T-helper 1 cell (primary cell): ENCODE measurements at places on chromosomes 3 and 15.

GRCh38 chr3:186540221-186540834 is 3.9 kb downstream of the CRYGS start:
- peak; percentile 81 for DNase-seq

- DNase-seq: no peak
Observed at GRCh38 chr15:31031471-31032067, 40.1 kb upstream of the MTMR10 start.

- DNase-seq: no peak
Observed at GRCh38 chr15:94237903-94238302, 6.5 kb downstream of the MCTP2 start.

GRCh38 chr15:37016231-37016630 is 84.1 kb downstream of the MEIS2 start:
- no peak for DNase-seq

GRCh38 chr3:72116226-72116625 is 331.3 kb upstream of the PROK2 start:
- DNase-seq: no peak

- DNase-seq: no peak
Observed at GRCh38 chr15:39130556-39131379, 450.1 kb upstream of the THBS1 start.

DNA sequence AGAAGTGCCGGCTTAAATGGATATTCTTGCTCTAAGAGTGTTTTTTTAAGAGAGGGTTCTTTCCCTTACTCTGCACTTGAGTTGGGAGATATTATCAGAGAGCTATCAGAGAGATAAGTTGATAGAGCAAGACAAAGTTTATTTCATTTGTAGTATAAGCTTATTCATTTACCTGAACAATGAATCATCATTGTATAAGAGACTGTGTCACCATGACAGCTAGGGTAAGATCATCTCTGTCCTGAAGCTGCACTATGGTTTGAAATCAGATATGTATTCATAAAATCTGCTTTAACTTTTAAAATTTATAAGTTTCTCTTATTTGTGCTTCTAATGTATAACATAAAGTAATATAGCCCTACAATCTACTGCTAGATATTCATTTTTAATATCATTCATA is 128.1 kb upstream of the ARL6 start:
- no peak for DNase-seq

DNA sequence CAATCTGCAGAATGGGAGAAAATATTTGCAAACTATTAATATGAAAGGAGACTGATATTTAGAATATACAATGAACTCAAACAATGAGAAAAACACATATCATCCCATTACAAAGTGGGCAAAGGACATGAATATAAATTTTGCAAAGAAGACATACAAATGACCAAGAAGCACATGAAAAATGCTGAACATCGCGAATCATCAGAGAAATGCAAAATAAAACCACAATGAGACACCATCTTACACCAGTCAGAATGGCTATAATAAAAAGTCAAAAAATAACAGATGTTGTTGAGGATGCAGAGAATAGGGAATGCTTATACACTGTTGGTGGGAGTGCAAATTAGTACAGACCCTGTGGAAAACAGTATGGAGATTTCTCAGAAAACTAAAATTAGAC is 83.6 kb downstream of the RAP2B start:
- no peak for DNase-seq

DNA sequence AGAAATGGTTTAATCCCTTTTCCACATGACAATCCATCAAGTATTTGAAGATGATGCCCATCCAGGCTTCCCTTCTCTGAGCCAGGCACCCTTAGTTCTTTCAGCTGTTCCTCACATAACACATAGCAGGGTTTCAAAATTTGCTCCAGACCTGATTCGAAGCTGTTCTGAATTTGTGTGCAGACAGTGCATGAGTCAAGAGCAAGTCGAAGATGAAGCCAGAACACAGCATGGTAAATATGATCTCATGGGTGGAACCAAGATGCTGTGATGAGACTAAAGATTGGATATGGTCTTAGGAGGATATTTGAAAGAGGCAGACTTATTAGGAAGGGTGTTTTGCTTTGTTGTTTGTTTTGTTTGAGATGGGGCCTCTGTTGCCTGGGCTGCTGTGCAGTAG is 32.6 kb upstream of the PDE8A start:
- no peak for DNase-seq

DNA sequence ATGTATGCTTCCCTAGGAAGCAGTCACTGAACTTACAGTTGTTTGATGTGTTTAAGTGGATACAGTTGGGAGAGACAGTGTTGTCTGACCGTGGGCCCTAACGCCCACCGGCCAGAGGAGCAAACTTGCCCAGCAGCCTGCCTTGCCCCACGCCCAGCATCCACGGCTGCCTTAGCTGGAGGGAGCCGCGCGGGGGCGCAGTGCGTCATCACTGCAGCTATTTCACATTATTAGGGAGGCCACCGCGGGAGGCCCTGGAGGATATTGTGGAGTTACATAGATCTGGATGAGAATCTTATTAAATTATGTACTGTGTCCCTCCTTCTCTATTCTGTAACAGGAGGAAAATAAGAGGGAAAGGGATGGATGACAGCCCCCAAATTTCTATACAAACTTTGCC is 267.2 kb downstream of the GABRG3 start:
- DNase-seq: no peak

GRCh38 chr3:178439504-178439903 is 96.7 kb upstream of the KCNMB2 start:
- DNase-seq: no peak

DNA sequence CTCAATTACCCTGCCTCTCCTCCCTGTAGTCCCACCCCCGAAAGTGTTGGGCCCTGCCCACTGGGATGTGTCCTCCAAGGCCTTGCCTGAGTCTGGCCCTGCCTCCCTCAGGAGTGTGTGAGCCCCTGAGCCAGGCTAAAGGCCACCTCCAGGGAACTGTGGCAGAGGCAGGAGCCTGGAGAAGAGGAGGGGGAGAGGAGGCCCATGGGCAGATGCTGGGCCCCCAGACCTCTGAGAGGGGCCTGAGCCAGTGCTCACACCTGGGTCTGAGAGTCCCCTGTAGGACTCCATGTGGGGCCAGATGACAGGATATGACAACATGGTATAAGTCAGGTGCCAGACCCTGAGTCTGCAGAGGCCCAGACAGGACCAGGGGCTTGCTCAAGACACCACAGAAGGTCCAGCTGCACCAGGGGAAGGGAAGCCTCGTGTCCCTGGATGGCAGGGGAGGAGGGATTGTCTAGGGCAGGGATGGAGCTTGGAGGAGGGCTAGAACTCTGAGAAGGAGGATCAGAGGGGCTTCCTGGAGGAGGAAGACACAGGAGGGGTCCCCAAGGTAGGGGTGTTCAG is 217.9 kb downstream of the TBC1D2B start:
- DNase-seq: no peak

DNA sequence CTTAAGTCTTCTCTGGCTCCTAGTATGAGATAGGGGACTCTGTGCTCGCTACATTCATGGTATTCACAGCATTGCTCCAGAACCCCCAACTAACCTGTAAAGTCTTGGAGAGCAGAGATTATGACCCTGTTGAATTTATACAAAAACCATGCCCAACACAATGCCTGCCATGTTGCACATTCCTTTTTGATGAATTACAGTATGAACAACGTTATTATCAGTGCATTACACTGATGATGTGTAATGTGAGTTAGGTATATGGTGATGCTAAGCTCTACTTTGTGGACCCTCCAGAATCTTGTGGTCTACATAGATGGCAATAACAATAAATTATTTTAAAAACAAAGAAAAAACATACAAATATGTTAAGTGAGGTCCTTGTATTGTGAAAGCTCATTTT is 64.3 kb downstream of the EOMES start:
- no peak for DNase-seq

GRCh38 chr3:190368881-190369280 is 19.1 kb upstream of the CLDN16 start:
- no peak for DNase-seq

DNA sequence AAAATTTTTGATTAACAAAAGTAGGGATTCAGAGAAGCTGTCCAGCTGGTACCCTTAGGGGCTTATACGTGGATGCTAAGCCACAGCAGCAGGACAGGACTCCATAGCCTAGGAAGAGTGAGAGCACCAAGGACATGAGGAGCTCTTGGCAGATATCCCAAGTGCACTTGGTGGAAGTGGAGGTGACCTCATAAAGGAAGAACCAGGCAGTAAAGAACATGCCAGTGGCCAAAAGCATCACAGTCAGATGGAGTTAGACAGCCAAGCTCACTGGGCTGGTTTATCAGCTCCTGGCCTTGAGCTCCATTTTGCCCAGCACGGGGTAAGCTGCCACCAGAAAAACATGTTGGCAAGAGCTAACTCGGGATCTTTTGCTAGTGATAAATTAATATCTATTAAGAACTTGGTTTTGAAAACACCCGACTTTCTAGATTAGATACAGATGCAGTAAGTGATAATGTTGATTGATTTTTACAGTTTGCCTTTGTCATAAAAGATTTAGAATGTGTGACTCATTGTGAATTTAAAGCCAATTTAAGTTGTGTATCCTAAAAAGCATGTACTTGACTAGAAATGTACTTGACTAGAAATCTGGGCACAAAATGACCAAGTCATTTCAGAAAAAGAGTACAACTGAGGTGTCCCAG is 108.0 kb downstream of the CMSS1 start:
- no peak for DNase-seq

DNA sequence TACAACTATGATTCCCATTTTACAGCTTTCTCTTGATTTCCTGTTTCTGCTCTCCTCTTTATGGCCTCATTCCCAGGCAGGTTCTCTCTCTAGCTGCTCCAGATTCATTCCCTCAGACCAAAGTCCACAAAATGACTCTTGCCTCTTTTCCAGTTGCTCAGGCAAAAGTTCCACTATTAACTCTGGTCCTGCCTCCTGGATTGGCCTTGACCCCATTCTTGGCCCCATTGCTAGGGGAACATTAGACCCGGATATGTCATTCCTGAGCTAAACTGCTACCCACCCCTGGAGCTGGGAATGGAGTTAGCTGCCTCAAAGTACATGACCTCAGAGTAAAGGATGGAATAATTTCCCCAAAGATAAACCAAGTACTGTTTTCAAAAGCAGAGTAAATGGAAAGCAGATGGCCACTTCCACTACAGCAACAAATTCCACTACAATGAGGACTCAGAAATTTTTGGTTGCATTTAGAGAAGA is 73.0 kb upstream of the GAP43 start:
- DNase-seq: no peak

GRCh38 chr3:196326936-196327335 is 8.9 kb upstream of the DYNLT2B start:
- no peak for DNase-seq

- DNase-seq: no peak
Observed at GRCh38 chr15:64851503-64851840, 9.8 kb downstream of the PLEKHO2 start.

DNA sequence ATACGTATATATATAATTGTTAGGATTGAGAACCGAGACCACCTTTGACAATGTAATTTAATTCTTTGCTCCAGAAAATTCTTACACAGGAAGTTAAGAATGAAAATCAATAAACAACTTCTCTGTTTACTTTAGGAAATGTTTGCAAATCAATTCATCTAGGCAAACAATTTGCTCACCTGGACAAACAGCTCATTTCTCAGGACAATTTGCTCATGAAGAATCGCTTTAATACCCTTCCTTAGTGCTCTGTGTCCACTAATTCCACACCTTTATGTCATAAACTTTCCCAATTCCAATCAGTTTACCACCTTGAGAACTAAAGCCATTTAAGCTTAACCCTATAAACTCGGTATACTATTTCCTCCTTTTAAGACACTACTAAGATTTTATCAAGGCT is 292.2 kb downstream of the BCHE start:
- DNase-seq: no peak

- no peak for DNase-seq
Observed at GRCh38 chr15:57591237-57591821, 375 bp upstream of the MYZAP start.

DNA sequence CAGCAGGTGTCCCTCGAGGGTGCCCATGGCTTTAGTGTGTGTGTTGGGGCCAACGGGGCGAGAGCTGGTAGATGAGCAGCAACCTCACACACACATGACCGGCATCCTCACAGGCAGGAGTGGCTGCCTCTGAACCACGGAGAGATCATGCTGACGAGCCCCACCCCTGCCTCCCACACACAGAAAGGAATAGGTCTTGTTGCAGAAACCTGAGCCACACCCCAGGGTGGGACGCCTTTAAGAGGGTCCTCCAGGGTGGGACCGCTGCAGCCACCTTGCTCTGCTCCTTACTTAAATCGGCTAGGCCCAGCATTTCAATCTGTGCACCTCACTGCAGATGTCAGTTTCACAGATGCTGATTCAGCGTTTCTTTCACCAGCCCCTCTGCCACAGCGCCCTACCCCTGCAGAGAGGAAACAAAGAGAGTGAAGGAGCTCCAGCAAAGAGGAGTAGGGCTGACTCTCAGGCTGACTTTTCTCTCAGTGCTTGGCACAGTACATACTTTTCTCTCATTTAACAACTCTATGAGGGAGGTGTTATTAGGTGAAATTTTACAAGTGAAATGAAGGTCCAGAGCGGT is 61.2 kb upstream of the EPHB3 start:
- DNase-seq: no peak

DNA sequence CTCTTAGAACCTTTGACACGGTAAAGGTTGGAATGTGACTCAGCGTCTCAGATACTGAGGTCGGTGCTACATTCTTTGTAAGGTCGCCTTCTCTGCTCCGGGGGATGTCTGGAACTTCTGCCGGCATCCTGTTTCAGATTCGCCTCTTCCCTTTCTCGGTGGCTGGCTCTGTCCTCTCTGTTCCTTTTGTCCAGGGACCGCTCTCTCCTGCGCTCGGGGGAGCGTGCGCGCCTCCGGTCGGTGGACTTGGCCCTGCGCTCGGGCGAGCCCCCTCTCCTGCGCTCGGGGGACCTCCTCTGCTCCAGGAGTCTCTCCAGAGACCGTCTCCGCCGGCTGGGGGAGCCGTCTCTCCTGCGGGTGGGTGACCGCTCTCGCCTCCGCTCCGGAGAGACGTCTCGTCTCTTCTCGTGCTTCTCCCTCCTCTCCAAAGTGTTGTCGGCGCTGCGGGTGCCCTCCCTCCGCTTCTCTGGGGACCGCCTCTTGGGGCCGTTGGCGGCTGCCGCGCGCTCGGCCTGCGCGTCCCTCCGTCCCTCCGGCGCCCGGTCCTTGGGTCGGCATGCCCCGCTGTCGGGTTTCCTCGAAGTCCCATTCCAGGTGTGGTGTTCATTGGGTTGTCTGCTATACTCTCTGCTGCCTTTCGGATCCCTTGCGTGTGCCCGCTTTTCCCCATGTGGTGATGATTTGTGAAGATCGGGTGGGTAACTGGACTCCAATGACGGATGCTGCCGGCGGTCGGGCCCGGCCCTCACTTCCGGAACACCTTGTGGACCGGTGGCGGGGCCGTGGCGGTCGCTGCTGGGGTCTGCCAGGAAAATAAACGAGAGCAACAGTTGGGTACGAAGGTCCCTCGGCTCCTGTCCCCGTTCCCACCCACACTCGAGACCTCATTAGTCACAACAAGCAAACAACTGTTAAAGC is 668.8 kb upstream of the ADAMTS9 start:
- no peak for DNase-seq

DNA sequence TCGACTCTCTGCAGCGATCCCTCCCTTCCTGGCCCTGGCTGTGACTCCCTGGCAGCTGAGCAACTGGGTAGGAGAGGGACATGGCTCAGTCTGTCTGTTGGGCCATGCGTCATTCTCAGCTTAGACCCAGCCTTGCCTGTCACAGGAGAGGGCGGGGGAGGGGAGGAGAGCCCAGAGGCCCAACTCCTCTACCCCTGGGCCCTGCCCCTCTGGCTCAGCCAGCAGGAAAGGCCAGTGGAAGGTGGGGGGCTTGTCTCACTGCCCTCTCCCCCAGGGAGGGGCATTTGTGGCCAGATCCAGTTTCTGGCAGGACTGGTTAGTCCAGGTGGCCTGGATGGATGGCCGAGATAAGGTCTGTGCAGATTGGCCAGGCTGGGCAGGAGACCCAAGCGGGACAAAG is 31.6 kb downstream of the DNAJB8 start:
- no peak for DNase-seq
